ENCODE measurements at places on chromosomes 2 and 18.
A peak's percentile ranks its signal among the peaks of the same experiment; 100 is the strongest.

DNA sequence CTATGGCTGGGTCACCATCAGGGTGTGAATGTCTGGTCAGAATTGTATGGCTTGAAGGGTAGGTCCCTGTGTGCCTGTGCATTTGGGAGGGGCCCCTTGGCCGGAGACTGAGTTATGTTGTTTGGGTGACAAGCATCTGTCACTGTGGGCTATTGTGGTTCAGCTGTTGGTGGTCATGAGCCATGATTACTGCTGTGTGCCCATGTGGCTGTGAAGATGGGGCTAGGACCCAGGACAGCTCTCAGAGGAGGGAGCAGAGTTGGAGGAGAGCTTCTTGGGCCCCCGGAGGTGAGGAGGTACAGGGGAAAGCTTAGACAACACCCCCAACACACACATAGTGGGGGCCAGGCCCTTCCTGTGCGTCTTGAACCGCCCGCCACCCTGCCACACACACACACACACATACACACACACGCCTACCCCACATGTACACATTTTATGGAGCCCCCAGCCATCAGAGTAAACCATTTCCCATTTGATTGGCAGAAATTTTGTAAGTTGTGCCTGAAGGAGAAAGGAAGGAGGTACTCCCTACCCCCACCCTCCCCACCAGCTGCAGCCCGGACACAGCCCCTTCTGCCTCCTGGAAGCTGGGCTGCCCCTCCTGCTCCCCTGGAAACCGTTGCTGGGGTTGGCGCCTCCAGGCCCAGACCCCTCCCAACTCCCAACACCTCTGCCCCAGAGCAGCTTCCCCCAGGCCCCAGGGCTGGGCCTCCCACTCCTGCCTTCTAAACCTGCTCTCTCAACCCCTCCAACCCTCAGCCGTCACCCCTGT, 2.0 kb downstream of the GAREM2 start:
- no peak for DNase-seq

DNA sequence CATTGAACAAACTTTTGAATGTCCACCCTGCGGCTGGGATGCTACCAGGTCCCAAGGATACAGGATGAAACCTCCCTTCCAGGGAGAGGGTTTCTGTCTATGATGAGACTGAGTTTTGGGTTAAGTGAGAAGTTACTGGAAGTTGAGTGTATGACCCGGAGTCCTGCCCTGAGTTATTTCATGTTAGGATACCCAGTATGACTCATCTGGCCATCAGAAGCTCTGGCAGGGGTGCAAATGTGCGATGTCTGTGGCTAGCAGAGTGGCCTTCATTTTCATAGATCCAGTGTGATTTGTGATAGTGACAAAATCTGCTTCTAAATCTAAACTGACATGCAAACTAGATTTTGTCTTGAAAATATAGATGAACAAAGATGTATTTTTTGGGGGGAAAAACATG, 55.3 kb downstream of the KCTD1 start:
- no peak for DNase-seq

- no peak for DNase-seq
Measured at GRCh38 chr2:99101697-99102096, 39.8 kb upstream of the C2orf15 start.

- DNase-seq: no peak
Measured at GRCh38 chr18:47931718-47932103, 1.3 kb upstream of the SMAD2 start.

GRCh38 chr2:182230561-182230960, 196.3 kb downstream of the PDE1A start:
- no peak for DNase-seq

GRCh38 chr2:202178346-202178958, 59.9 kb downstream of the SUMO1 start:
- peak; percentile 14 for DNase-seq

DNA sequence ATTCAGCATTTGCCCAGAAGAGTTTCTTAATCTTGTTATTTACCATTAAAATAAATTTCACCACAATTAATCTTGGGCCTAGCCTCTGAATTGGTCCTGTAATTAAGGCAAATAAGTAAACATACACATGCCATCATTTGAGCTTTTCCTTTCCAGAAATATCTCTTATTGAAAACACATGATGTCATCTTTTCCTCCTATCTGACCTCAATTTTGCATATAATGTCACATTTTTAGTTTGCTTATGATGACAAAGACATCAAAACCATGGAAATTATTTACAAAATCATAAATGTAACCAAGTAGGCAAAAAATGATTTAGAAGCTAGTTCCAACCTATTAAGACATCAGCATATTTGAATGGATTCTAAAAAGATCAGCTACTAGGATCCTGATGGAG, 915.5 kb downstream of the ERBB4 start:
- DNase-seq: no peak

- no peak for DNase-seq
Measured at GRCh38 chr2:33730193-33730592, 131.1 kb upstream of the FAM98A start.

- no peak for DNase-seq
Measured at GRCh38 chr2:57947398-57947797, 99.2 kb upstream of the VRK2 start.

- no peak for DNase-seq
Measured at GRCh38 chr2:129934044-129934822, 45.2 kb upstream of the RAB6C start.

DNA sequence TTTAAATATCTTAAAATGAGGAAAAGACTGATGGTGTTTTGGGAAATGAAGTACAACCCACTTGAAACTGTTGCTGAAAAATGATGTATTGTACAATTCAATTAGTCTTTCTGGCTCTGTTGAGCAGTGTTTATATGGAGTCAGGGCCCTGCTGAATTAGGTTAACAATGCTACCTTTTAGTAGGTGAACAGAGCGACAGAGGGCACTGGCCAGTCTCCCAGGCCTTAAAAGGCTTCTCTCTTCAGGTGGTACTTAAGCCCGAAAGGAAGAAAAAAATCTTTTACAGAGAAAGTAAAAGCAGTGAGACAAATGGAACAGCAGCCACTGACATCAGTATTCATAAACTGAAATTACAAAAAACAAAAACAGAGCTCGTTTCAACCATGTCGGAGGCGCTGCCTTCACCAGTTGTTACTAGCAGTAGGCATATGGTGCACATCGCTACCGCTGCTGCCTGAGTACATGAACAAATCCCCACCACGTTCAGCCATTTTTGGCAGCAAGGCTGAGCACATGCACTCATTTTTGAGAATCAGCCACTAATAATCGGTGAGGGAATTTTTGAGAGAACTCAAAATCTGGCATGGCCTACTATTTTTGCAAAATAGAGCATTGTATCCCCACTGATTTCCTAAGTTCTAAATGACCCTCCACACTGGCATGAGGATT, 91.8 kb downstream of the PLEKHM3 start:
- DNase-seq: no peak

- no peak for DNase-seq
Measured at GRCh38 chr2:10668402-10669012, 21.3 kb downstream of the NOL10 start.

DNA sequence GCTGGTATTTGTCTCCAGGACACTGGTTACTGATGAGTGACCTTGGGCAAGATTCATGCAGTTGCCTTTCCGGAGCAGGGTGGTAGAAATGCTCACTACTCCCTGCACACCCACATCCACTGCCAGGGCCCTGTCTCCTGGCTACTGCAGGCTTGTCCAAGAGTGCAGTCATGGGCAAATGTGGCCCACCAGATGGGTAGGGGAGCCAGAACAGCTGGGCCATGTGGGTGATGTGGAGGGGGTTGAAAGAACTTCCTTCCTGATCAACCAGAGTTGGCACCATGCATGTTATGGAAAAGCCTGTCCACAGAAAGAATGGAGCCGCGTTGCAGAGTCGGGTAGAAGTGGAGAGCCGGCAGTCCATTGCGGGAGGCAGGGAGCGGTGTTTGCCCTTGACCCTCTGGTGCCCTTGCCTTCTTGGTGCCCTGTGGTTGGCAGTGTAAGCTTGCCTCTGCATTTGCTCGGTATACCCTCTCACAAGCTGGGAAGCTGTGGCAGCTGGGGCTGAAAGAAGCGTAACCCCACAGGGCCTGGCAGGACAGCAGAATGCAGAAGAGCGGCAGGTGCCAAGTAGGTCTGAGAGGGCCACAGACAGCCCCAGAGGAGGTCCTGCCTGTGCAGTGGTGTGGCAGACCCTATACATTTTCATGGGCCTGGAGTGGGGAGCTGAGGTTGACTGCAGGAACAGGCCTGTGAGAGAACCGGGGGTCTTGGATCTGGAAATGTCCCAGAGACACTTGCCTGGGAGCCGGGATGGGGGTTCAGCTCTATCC, 253.2 kb downstream of the TFCP2L1 start:
- DNase-seq: no peak

GRCh38 chr2:19835781-19836281, 66.0 kb downstream of the TTC32 start:
- no peak for DNase-seq

- DNase-seq: no peak
Measured at GRCh38 chr2:229273006-229273722, 2.1 kb upstream of the PID1 start.

DNA sequence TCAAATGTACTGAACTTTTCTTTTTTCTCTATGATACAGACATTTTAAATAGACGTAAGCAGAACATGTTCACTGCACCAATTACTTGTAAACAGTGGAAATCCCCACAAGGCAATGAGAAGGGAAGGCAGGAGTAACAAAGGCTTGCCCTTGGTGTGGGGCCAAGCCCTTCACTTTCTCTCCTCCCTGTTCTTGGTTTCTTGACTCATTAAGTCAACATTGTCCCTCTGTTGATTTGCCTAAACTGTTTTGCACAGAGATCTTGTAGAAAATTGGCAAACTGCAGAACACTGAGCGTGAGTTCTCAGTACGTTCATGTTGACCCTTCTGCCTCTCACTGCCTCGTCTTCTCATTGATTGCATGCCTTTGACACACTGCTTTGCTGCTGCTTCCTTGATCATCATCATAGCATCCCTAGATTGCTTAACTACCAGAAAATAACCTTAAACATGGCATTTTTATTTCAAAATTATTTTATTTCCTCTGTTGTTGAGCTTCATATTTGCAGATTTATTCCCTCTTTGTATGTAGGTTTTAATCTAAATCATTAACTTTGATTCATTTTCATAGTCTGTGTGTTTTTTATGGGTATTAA, 257.7 kb downstream of the PTGR3 start:
- DNase-seq: no peak

DNA sequence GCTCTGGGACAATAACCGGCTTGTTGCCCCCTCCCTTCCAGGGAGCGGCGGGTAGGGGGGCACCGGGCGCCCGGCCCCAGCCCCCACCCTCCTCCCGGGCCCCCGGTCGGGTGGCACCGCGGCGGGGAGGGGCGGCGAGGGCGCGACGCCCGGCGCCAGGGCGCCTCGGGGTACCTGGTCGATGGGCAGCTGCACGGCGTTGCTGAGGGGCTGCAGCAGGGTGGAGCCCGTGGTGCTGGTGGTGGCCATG, 193 bp downstream of the MBOAT2 start:
- DNase-seq: no peak

DNA sequence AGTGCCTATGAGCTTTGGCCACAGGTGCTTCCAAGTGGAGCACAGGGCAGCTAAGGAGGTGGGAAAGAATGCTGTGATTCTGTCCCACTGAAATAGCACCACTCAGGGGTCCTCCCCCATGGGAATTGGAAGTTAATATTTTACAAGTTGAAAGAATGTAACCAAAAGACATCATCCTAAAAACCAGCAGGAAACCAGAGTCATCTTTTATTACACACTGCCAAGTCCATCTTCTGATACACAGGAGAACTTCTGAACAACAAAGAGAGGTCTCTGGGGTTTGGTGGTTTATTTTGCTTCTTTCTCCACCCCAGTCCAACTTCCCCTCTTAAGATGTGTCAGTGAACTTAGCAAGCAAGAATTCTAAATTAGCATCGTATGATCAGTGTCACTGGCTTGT, 47.7 kb downstream of the COLEC12 start:
- DNase-seq: no peak

DNA sequence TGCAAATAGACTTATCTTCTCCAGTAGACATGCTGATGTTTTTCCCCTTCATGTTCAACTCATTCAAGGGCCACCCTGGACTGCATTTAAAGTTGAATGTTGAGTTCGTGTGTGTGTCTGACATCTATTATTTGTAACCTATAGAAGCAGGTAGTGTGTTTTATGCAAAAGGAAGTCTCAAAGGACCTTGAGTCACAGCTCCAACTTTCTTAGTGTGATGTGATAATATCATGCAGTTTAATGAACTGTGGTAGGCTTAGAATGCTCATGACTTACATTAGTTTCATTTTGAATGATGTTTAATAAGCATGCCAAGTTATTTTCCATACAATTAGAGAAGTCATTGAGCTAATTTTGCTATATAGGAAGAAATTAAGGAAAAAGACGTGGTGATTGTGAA, 67.9 kb downstream of the CERS6 start:
- DNase-seq: no peak

GRCh38 chr2:152755029-152755428, 36.6 kb downstream of the ARL6IP6 start:
- no peak for DNase-seq

GRCh38 chr2:28293416-28293815, 99.2 kb upstream of the FOSL2 start:
- DNase-seq: no peak

DNA sequence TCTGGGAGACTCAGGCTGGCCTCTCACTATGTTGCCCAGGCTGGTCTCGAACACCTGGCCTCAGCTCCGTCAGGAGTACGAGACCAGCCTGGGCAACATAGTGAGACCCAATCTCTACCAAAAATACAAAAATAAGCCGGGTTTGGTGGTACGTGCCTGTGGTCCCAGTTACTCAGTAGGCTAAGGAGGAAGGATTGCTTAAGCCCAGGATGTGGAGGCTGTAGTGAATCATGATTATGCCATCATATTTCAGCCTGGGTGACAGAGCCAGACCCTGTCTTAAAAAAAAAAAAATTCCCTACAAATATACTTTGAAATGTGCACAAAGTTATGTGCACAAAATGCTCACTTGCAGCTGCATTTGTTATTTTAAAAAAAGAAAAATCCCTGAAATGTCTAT, 26.3 kb upstream of the AGAP1 start:
- DNase-seq: no peak

- no peak for DNase-seq
Measured at GRCh38 chr2:223697892-223698645, 95.9 kb upstream of the SCG2 start.

- DNase-seq: no peak
Measured at GRCh38 chr18:21361307-21361880, 119.4 kb downstream of the GREB1L start.

- DNase-seq: no peak
Measured at GRCh38 chr2:156436497-156437085, 412 bp downstream of the GPD2 start.

DNA sequence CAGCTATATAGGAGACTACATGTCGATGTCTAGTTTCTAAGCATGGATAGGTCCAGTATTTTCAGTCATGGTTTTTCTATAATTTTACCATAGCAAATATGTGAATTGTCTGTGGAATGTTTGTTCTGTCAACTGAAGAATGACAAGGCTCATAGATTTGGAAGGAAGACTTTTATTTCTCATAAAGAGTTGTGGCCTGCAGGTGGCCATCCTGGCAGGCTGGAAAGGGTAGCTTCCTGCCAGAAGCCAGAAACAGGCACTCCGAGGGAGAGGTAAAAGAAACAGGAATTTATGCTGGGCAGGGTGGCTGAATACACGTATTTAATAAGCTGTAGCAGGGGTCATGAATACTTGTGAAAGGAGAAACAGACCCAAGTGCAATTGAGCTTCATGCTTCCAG, 182.1 kb downstream of the PARD3B start:
- no peak for DNase-seq
